Aorta (tissue), 5 donors: ENCODE measurements at places on chromosomes 3 and 15.

DNA sequence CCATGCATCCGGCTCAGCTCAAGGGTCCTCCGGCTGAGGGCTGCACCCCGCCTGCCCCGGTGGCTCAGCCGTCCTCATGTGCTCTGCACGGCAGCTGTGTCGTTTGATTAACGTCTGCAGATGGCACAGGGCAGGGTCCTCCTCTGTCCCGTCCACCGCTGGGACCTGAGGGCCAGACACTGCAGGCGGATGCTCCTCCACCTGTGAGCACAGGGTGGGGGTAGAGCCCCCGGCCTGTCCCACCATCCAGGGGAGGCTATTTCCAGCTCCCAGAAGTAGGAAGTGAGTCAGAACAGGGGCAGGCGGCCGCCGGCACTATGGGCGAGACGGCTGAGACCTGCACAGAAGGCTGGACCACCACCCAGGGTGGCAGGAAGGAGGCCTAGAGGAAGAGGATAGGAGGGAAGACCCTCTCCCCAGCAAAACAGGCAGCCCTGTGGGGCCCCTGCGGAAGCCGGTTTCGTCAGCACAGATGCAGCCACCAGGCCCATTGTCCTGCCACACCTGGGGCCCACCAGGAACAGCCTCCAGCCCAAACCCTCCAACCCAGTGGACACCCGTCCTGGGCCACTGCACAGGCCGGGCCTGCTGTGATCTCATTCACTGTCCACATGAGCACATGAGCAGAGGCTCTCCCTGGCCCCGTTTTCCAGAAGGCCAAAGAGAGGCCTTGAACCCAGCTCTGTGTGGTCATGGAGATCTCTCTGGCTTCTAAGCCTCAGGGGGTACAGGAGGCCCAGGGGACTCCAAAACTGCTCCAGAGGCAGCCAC lies 12.6 kb upstream of the PLXND1 start:
- peak; percentile 74 for DNase-seq

GRCh38 chr3:146800484-146800883 lies 195.3 kb upstream of the PLSCR5 start:
- no peak for DNase-seq

DNA sequence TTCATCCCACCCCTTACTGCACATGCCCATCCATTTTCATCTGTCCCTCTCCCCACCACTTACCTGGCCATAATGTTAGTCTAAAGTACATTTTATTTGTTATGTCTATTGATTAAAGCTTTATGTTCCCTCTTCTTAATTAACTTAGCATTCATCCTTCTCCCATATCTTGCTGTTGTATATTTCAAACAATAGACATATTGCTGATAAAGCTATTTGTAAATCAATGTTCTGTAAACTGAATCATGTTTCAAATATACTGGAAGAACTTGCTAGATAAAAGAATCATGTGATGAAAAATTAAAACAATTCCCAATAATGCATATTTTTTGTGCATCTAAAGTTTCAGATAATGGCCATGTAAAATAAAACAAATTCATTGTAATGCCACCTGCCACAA lies 249.2 kb downstream of the IGSF11 start:
- no peak for DNase-seq

- DNase-seq, result no peak
Measured at GRCh38 chr15:90654233-90655136, 62.7 kb upstream of the BLM start.

DNA sequence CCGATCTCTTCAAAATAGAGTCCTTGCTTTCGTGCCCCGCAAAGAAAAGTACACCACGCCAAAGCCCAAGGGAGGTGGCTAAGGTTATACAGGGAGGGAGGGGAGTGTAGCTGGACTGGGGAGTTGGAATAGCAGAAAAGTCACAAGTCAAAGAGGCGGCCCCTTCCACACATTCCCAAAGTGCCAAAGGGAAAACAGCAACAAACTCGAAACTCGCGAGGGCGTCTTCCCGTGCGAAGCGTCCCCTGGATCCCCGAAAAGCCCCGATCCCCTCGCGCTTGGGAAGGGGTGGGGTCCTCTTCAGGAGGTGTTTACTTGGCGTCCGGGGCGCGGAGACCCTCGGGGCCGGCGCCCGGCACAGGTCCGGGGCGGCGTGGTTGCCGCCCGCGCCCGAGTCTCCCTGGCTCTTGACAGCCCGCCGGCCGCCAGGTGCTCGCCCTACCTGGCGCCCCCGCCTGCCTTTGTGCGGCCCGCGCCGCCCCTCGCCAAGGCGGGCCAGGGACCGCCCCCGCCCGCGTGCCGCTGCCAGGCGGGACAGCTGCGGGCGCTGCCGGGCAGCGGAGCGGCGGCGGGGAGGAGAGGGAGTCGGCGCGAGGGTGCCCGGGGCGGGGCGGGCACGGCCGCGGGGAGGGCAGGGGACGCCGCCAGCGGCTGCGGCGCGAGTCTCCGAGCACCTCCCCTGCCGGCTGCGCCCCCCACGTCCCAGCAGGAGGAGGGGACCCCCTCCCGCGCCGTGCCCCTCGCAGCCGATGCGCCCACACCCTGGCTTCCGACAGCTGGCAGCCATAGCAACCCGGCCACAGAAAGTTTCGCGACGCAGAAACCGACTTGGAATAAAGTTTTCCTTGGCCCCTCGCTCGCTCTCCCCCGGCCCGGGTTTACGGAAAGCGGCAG lies 966 bp downstream of the MYO1E start:
- DNase-seq, result peak; percentile 78

GRCh38 chr3:11551036-11551435 lies 92.7 kb downstream of the VGLL4 start:
- DNase-seq, result peak; percentile 76

- DNase-seq, result no peak
Measured at GRCh38 chr3:155184011-155184410, 103.9 kb downstream of the MME start.

GRCh38 chr3:89268059-89268458 lies 160.6 kb downstream of the EPHA3 start:
- no peak for DNase-seq

DNA sequence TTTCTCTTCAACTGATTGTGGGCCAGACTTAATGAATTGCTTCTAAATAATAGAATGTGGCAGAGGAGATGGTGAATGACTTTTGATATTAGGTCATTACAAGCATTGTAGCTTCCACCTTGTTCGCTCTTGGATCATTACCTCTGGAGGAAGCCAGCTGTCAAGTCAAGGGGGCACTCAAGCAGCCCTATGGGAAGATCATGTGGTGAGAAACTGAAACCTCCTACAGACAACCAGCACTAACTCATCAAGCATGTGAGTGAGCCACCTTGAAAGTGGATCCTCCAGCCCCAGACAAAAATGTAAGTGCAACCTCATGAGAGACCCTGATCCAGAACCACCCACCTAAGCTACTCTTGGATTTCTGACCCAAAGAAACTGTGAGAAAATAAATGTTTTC lies 109.8 kb upstream of the TBC1D5 start:
- DNase-seq, result no peak
